Cerebellum (tissue), 4 donors: ENCODE measurements at places on chromosomes 4 and X. TPM values are rescaled to one million over a fixed set of nuclear protein-coding genes. Genes with fewer than 3 reads are reported as not detected.
A peak's percentile ranks its signal among the peaks of the same experiment; 100 is the strongest.

DNA sequence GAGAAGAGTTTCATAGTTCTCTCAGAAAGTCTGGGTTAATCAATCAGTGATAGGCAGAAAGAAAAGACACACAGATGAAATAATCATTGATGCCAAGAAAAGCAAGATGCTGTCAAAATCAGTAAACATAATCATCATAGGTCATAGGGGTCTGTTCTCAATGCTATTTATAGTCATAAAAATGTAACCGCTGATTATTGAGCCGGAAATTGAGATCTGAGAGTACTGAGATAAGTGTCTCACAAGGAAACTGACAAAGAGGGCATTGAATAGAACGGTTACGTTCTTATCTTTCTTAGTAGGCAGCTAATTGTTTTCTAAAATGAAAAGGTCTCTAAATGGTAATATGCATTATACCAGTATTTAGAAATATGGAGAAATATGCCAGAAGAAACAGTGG, 1686.1 kb upstream of the AGA start:
- no peak for DNase-seq

DNA sequence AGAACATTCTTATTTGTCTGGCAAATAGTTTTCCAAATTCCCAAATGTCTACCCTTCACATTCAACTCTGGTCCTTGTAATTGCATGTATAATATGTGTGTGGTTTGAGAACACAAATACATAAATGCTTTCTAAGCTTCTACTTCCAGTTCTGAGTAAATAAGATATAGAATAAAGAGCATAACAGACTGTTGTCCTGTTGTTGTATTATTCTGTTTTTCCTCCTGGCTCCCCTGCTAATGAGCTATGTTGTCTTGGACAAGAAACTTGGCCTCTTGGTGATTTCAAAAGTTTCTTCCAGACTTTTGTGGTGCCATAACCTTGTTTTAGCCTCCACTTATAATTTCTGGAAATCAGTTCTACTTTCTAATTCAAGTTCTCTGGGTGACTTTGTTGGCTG, 75.3 kb upstream of the USP38 start:
- no peak for DNase-seq

The SUPT20HL2 gene
- not detected for total RNA-seq

The DIPK2B gene
- 5.0 TPM for total RNA-seq

GRCh38 chrX:15998350-15998749, 125.0 kb upstream of the GRPR start:
- no peak for DNase-seq

The F8A2 gene
- total RNA-seq = not detected

The PCDH18 gene
- total RNA-seq = 42.3 TPM

DNA sequence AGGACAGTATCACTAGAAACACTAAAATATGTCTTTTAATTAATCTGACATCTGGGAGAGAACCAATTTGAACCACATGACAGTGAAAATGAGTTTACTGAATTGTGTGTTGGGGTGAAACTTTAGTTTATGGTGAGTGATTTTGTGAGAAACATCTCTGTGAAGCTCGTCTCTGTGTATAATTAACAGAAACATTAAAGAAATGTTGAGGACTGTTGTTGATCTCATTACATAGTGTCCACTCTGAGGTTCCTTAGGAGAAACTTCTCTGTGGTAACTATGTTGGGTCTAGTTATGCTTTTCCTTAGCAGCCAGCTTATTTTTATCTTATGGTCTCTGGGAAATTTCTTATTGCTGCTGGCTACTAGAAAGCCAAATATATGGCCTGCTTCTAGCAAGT, 15.8 kb downstream of the FGF2 start:
- DNase-seq = no peak

DNA sequence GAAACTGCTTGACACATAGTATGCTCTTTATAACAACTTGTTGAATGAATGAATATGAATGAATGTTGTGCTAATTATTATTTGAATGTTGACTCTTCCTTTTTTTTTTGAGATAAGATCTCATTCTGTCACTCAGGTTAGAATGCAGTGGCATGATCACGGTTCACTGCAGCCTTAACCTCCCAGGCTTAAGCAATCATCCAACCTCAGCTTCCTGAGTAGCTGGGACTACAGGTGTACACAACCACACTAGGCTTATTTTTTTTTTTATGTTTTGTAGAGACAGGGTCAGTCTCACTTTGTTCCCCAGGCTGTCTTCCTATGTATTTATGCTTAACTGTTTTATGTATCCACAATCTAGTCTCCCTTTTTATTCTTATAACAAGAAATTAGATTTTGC, 114.7 kb upstream of the WDFY3 start:
- no peak for DNase-seq

DNA sequence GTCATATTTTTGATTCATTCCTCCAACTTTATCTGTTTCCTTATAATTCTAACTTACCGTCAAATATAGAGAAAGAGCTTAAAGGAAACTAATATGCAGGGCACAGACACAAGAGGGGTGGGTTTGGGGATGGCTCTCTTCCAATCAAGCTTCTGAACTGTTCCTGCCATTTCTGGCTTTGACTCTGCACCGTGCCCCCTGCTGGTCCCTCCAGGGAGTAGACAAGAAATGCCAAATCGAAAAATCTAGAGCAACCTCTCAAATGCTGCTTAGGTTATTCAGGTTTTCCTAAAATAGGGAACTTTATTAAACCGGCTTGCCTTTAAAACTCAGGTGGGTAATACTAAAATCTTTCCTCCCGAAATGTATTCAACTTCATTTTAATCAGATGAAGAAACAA, 39.8 kb upstream of the VCX3A start:
- no peak for DNase-seq

The ADGRG2 gene
- total RNA-seq = 0.82 TPM

The HTN1 gene
- not detected for total RNA-seq

GRCh38 chr4:110510955-110511544, 35.1 kb downstream of the ENPEP start:
- peak; percentile 35 for DNase-seq

GRCh38 chr4:154082760-154083535, 294.1 kb upstream of the SFRP2 start:
- DNase-seq = no peak

DNA sequence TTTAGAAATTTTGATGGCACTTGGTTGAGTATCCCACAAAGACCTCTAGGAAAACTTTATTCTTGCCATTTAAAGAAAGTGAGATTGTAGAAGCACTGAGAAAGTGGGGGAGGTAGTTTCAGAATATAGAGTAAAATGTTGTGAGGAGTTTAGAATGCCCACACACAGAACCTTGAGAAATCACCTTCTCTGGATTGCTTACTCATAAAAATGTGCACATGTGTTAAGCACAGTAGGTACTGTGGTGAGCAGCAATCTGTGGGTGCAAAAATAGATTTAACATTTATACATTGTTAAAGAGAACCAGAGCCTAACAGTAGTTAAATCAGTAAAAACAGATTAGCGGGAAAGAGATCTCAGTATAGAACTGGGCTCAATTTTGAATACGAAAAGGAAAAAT, 201.2 kb upstream of the NWD2 start:
- no peak for DNase-seq

- peak; percentile 7 for DNase-seq
These were observed 71.2 kb downstream of the SUPT20HL2 start for GRCh38 chrX:24242649-24243175.

GRCh38 chrX:2521092-2521926, 20.5 kb upstream of the DHRSX start:
- no peak for DNase-seq

The LRIT3 gene
- 0.36 TPM for total RNA-seq

- DNase-seq = no peak
These were observed 94.9 kb upstream of the MSX1 start for GRCh38 chr4:4764558-4764905.

GRCh38 chrX:129695535-129695934, 40.8 kb upstream of the APLN start:
- DNase-seq = no peak
